Tibial nerve (tissue), 4 donors: ENCODE measurements at places on chromosomes 1 and 21. TPM values are rescaled to one million over a fixed set of nuclear protein-coding genes. Genes with fewer than 3 reads are reported as not detected.

- no peak for DNase-seq
Measured at GRCh38 chr1:25123551-25123950, 108.8 kb downstream of the SYF2 start.

Gene PROK1
- total RNA-seq, result 1.2 TPM

- no peak for DNase-seq
Measured at GRCh38 chr1:43522776-43523480, 7.8 kb upstream of the PTPRF start.

GRCh38 chr1:176101951-176102642 lies 105.0 kb downstream of the COP1 start:
- DNase-seq, result no peak

Gene CLCA4
- not detected for total RNA-seq

DNA sequence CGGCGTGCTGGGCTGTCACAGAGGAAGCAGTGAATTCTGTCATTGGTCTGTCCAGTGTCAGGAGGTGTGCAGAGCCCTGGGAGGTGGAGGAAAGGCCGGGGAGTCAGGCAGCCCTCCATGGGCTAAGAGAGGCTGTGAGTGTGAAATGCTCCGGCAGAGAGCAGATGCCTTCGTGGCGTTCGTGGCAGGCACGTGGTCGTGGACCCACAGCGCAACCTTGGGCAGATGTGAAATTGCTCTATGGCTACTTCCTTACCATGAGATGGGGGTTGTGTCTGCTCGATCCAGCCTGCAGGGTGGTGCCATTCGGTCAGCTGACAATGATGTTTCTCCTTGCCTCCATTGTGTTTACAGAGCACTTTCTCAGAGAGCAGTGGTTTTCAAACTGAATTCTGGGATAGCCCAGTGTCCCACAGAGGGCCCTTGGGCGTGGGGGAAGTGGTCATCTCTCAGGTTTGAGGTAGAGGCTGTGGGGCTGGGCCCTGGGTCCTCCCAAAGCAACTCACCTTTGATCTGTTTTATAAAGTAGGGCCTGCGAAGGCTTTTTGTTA lies 27.9 kb downstream of the TNFRSF1B start:
- no peak for DNase-seq

DNA sequence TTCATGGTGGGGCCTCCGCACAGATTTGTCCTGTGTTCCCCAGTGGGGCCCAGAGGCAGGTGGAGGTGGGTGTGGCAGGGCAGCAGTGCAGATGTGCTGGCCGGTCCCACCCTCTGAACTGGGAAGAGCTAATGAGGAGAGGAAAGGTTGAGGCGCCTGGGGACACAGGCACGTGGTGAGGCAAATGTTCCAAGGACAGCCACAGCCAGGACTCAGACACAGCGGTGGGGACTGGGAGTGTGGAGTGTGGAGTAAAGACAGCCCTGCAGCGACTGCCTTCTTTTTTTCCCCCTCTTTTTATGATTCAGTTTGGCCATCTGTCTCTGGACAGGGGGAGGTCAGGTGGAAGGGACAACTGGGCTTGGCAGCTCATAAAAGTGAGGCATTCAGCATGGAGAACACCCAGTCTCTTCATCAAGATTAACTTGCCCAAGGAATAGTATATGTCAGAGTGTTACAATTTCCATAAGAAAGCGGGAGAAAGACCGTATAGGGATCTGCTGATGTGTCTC lies 104.2 kb upstream of the GCLM start:
- no peak for DNase-seq

- DNase-seq, result no peak
Measured at GRCh38 chr21:15329191-15329590, 264.4 kb upstream of the NRIP1 start.

DNA sequence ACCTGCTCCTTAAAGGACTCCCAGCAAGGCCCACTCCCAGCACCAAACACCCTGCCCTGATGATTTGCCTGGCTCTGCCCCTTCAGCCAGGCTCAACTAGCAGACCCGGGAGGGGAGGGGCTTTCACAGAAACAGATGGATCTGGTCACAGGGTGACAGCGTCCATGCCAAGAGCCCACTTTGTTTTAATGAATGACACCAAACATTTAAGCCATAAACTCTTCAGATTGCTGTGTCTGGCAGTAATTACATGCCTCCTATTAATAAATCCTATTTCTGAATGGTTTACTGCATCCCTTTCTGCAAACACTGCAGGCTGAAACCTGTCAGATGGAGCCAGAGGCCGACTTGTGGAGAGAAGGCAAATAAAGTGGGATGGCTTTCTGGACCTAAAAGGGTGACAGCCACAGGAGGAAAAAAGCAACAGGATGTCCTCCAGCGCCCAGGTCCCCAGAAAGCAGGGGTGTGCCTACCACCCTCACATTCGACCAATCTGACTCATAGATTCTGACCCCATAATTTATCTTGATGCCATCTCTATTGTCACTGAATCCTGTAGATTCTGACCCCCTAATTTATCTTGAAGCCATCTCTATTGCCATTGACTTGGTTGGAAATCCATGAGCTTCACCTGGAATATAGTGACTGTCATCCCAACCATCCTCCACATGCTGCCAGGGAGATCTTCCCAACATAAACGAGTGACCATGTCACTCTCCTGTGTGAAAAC lies 200.9 kb downstream of the PLPP3 start:
- no peak for DNase-seq

GRCh38 chr1:94068096-94068998 lies 52.6 kb downstream of the ABCA4 start:
- DNase-seq, result no peak

- no peak for DNase-seq
Measured at GRCh38 chr1:49765034-49765433, 258.7 kb downstream of the AGBL4 start.

Gene CHRM3
- 0.20 TPM for total RNA-seq

Gene TDRD5
- total RNA-seq, result 0.44 TPM

GRCh38 chr1:214404154-214404553 lies 123.2 kb downstream of the SMYD2 start:
- no peak for DNase-seq

Gene CRYAA
- total RNA-seq, result not detected

DNA sequence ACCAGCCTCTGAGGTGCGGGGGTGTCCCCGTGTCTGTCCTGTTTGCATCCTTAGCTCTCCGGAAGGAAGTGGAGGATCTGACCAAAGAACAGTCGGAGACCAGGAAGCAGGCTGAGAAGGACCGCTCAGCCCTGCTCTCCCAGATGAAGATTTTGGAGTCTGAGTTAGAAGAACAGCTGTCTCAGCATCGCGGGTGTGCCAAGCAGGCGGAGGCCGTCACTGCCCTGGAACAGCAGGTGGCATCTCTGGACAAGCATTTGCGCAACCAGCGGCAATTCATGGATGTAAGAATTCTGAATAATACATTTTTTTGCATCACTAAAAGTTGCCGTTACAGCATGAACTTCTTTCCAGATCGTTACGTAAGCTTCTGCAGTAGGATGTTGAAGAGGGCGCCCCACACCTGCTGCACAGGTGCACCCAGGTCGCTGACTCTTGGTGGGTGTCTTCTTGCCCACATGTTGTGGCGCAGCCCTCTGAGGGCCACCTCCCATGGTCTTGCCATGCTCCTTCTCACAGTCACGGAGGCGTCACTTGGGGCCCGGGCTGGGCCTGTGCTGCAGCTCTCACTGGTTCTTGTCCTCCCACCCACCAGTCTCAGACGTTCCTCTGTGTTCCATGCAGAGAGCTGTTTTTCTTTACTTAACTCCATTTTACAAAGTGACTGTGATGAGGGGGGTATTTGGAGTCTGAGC lies 61.3 kb upstream of the DIP2A start:
- DNase-seq, result no peak

Gene PYHIN1
- total RNA-seq, result 4.1 TPM

Gene UMODL1
- not detected for total RNA-seq

GRCh38 chr1:208557046-208557722 lies 313.0 kb upstream of the PLXNA2 start:
- DNase-seq, result no peak

GRCh38 chr1:101162736-101163735 lies 73.8 kb upstream of the S1PR1 start:
- DNase-seq, result no peak

DNA sequence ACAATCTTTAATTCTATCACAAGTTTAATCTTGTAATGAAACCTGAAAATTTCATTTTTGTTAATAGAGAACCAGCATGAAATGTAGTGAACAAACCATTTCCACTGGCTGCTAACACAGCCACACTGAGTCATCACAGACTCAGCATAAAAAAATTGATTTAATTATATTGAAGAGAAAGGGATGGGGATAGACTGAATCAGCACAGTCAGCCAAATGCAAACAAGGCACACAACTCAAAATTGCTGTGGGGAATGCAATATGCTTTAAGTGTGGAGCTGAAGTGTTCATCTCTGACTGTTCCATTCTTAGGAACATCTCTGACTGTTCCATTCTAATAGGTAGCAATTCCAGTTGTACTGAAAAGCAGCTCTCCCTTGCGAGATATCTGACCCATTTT lies 299.8 kb downstream of the MRPL39 start:
- no peak for DNase-seq

- peak; percentile 94 for DNase-seq
Measured at GRCh38 chr1:11790880-11791715, 14.7 kb downstream of the MTHFR start.

DNA sequence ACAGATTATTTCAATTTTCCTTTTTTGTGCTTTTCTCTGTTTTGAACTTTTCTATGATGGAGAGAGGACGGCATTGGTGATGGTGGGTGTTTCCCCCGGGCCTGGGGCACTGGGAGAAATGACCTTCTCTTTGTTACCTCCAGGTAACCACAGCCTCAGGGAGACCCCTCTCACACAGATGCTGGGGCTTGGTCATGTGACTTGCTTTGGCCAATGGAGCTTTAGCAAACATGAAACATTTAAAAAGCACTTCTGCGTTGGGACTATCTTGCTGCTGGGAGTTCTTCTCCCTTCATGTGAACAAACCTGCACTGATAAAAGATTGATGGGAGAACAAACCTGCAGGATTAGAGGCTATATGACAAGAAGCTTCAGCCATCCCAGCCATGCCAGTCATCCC lies 122.9 kb downstream of the NGF start:
- DNase-seq, result no peak

DNA sequence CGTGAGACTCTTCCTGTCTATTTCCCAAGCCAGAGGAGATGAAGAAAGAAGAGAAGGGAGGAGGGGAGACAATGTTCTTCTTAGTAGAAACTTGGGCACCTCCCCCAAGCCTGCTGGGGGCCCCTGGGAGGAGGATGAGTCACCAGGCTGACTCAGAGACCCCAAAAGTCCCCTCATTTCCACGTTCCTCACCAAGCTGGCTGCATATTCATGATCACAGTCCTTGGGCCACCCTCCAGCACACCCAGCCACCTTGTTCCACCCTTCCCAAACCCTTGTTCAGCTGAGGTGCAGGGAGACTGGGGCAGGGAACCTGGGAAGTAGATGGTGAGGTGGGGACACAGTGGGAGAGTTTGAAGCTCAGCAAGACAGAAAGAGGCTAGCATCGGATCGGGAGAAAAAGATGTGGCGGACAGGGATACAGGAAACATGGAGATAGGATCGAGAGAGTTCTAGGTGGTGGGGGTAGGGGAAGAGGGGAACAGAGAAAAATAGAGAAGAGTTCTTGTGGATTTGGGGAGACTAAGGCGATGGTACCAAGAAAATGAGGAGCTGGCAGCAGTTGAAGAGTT lies 712 bp downstream of the RAB13 start:
- DNase-seq, result no peak

Gene AKR7A3
- 3.3 TPM for total RNA-seq

GRCh38 chr1:93556291-93556690 lies 108.4 kb downstream of the FNBP1L start:
- DNase-seq, result no peak

DNA sequence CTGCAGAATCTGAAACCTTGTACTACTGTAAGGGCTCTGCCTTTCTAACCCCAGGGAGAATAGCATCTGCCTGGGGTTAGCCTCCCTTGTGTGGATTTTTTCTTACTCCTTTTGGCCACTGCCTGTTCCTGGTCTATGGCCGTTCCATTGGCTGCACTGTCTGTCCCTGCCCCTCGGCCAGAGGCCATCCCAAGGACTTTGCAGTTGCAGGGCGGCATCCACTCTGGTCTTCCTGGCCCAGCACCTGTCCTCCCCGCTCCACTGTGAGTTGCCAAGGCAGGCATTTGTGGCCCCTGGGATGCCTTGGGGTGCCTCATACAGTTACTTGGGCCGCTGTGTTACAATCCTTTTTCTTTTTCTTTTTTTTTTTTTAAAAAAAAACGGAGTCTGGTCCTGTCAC lies 45.8 kb downstream of the PDE9A start:
- no peak for DNase-seq

- DNase-seq, result no peak
Measured at GRCh38 chr1:43557744-43558245, 27.1 kb downstream of the PTPRF start.

Gene RPTN
- total RNA-seq, result not detected

DNA sequence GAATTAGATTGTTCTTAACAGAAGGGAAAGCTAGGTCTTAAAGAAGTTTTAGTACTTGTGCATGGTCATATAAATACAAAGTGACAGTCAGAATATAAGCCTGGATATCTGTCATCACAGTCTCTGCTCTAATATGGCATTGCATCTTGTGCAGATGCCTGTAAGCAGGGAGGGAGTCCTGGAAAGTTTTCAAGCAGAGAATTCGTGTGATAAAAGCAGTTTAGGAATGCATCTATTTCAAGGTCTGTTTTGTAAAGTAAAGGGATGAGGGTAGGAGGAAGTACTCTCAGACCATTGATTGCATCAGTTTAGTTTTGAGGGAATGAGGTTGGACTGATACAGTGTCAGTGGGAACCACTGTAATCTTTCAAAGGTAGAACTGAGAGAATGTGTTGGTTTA lies 30.6 kb downstream of the IARS2 start:
- no peak for DNase-seq

GRCh38 chr21:46448108-46448507 lies 10.6 kb upstream of the DIP2A start:
- no peak for DNase-seq

- DNase-seq, result no peak
Measured at GRCh38 chr1:64701886-64702285, 43.0 kb upstream of the RAVER2 start.

GRCh38 chr1:15803380-15803779 lies 4.1 kb downstream of the UQCRHL start:
- no peak for DNase-seq

Gene MNDA
- 5.0 TPM for total RNA-seq

Gene SLC35D1
- 10.5 TPM for total RNA-seq

GRCh38 chr21:33761441-33762036 lies 119.2 kb downstream of the ITSN1 start:
- no peak for DNase-seq

GRCh38 chr1:7404046-7404742 lies 366.9 kb upstream of the VAMP3 start:
- DNase-seq, result no peak

DNA sequence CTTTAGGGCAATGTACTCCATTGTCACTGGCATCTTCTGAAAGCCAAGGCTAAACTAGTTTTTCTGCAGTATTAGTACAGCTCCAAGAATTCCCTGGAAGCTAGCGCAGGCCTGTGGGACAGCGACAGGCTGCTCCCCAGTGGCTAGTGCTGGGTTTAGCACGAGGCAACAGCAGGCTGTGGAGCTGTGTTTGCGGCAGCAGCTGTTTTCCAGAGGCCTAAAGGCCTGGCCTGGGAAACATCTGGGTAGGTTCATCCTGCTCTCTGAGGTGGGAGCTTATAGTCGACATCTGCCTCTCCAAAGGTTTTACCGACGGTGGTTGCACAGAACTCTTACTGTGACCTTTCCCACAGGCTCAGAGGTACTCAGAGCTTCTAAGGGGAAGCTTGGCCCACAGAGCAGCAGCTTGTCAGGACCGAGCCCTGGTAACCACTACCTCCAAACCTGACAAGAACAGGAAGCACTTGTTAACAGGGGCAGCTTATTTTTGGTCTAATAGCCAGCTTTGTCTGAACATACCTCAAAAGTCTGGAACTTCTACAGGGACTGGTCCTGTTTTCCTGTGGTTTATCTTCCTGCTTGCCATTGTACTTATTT lies 17.2 kb downstream of the CC2D1B start:
- no peak for DNase-seq

- no peak for DNase-seq
Measured at GRCh38 chr1:150493175-150493574, 6.0 kb downstream of the TARS2 start.
